ENCODE measurements at places on chromosomes 2 and 18.
A peak's percentile ranks its signal among the peaks of the same experiment; 100 is the strongest.

GRCh38 chr18:62678847-62679485, 36.4 kb upstream of the PHLPP1 start:
- no peak for DNase-seq

- DNase-seq = no peak
Measured at GRCh38 chr2:142723236-142723635, 154.2 kb upstream of the KYNU start.

- no peak for DNase-seq
Measured at GRCh38 chr2:71713581-71714580, 260.5 kb downstream of the DYSF start.

- DNase-seq = no peak
Measured at GRCh38 chr2:194619366-194619765, 1037.7 kb upstream of the SLC39A10 start.

DNA sequence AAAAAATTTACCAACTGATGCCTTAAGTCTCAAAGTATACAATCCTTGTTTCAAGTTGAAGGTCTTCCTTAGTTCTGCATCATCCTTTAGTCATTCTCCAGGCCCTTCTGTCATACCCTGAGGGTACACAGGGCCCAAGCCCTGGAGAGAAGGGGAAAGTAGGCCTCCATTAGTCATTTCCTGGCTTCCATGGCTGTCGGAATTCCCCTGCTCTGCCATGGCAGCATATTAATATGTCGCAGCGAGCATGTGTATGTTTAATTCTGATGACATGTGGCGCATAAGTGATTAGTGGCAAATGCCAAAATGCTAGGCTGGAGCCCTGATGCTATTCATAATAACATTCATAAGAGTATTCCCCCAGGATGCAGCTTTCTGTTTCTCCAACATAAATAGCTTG, 22.1 kb downstream of the GPR39 start:
- DNase-seq = no peak

DNA sequence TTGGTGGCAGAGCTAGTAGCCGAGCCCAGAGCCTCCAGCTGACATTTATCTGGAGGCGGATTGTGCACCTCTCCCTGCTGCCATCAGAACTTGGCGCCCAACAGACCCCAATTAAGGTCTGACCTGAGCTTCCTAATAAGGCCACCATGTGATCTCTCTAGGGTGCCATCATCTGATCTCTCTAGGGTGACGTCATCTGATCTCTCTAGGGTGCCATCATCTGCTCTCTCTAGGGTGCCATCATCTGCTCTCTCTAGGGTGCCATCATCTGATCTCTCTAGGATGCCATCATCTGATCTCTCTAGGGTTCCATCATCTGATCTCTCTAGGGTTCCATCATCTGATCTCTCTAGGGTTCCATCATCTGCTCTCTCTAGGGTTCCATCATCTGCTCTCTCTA, 6.2 kb downstream of the KCNF1 start:
- DNase-seq = no peak

GRCh38 chr2:107285621-107286299, 399.8 kb upstream of the ST6GAL2 start:
- no peak for DNase-seq

DNA sequence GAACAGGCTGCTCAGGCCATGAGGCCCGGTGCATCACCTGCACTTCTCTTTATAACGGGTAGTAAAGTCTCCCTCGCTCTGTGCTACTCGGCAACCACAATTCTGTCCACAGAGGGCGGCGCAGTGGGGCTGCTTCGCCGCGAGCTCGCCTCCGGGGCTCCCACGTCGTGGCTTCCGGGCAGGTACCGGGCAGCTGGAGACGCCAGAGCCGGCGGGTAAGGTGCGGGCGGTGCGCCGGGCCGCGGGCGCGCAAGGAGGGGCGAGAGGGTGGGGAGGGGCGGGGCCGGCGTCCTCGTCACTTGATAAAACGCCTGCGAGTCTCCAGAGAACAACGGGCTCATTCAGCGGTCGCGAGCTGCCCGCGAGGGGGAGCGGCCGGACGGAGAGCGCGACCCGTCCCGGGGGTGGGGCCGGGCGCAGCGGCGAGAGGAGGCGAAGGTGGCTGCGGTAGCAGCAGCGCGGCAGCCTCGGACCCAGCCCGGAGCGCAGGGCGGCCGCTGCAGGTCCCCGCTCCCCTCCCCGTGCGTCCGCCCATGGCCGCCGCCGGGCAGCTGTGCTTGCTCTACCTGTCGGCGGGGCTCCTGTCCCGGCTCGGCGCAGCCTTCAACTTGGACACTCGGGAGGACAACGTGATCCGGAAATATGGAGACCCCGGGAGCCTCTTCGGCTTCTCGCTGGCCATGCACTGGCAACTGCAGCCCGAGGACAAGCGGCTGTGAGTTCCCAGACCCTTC, at the start of gene ITGA6:
ITGA6 (plus strand) TSS at position 331 of the 734 bp plus-strand sequence.
- DNase-seq = peak; percentile 65

- no peak for DNase-seq
Measured at GRCh38 chr2:147937744-147938349, 82.7 kb downstream of the ORC4 start.

DNA sequence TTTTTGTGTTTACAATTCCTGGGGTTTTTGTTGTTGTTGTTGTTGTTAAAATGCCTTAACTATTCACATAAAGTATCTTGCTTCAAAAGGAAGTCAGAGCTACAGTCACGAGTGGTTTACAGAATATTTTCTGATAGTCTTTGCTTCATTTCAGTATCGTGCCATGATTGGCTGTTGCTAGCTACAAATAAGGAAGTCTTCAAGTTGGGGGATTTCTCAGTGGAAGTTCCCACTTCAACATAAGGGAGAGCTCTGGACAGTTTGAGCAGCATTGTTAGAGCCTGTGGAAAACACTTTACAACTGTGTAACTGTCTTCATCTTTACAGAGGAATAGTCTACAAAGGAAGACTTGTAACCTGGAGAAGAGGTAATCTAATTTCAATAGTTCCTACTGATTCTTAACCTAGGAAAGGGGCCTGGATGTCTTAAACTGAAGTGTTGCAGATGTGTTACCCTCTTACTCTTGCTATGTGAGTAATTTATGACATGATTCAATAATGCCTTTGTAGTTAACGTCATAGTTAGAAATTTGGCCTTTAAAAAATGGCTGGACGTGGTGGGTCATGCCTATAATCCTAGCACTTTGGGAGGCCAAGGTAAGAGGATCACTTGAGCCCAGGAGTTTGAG, 23.4 kb upstream of the TANK start:
- DNase-seq = no peak

- no peak for DNase-seq
Measured at GRCh38 chr2:17821535-17822444, 5.5 kb downstream of the MSGN1 start.

GRCh38 chr2:120673205-120673550, 62.5 kb upstream of the GLI2 start:
- DNase-seq = no peak

- DNase-seq = no peak
Measured at GRCh38 chr18:55086906-55087305, 127.6 kb upstream of the CCDC68 start.

- DNase-seq = no peak
Measured at GRCh38 chr2:105129722-105130232, 91.9 kb downstream of the MRPS9 start.

DNA sequence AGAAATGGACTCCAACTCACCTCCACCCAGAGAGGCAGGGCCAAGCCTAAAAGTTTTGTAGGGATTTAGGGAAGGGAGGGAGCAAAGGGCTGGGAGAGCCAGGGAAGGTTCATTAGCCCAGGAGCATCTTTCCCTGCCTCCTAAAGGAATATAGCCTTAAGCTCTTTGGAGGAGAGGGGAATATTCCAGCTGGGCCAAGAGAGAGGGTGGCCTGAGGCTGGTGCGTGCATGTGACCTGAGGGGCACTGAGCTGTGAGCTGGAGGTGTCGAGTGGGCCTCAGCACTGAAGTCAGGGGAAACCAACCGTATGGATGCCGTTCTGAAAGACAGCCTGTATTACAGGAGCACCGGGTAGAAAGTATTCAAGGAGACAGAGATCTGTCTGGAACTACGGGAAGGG, 112.6 kb downstream of the KLHL29 start:
- DNase-seq = no peak

DNA sequence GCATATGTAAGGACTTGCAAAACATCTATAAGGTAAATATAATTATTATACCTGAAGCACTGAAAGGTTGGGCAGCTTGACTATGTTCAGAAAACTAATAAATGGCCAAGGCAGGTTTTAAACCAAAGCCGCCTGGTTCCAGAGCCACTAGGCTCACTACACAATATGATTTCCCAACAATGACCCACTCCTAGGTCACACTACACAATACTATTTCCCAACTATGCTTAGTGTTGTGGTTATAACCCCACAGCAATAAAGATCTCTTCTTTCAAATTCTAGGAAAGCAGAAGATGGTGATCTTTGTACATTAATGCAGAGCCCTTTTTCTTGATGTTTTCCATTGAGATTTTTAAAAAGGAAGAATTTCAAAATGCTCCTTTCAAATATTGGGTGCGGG, 180.4 kb downstream of the CYRIA start:
- no peak for DNase-seq

GRCh38 chr2:138846216-138846821, 66.1 kb upstream of the NXPH2 start:
- DNase-seq = no peak

DNA sequence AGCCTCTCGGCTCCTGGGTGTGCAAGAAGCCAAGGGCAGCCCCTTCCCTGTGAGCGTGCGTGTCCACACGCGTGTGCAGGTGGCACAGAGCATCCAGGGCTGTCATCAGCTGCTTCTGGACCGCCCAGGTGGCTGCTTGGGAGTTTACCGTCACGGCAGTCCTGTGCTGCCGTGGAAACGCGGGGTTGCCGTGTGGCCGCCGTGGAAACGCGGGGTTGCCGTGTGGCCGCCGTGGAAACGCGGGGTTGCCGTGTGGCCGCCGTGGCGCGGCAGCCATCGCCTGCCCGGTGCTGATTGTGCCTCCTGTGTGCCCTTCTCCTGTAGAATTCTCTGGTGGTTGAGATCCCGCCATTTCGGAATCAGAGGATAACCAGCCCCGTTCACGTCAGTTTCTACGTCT, 71.4 kb downstream of the NFATC1 start:
- no peak for DNase-seq

GRCh38 chr2:199455545-199456382, 2.0 kb downstream of the SATB2 start:
- no peak for DNase-seq

GRCh38 chr2:156687715-156688114, 251.5 kb downstream of the GPD2 start:
- no peak for DNase-seq

- DNase-seq = no peak
Measured at GRCh38 chr2:184119989-184120800, 478.1 kb upstream of the ZNF804A start.

DNA sequence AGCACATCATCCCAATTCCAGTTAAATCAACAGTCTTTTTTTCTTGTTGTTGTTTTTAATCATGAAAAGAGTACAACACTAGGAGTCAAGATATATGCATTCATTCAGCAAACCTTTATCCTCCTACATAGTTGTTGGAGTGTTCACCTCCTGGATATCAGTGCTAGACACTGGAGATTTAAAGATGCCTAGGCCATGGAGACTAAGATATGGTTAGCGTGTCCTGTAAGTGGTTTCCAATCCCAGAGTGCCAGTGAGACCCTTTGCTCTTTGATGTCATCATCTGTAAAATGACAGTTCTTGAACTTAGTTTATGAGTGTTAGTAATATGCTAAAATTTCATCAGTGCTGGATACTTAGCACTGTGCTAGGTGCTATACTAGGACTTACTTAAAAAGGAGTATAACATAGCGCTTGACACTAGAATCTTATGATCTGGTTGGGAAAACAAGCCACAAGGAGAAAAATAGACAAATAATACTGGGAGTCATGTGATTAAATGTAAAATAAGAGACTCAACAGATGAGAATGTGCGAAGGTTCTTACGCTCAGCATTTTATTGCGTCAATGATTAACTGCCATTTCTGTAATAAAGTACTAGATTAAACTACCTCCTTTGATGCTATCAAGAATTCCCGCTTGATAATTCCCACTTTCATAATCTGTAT, 31.5 kb downstream of the BABAM2 start:
- DNase-seq = no peak

All from stimulated activated CD4-positive, alpha-beta T cell treated with anti-CD3 and anti-CD28 coated beads, Interleukin-4, amount 100 ng/mL, for 48 hours (primary cell).